Activated naive CD4-positive, alpha-beta T cell treated with Interleukin-2 at 50 U/mL for 16 hours (primary cell): ENCODE measurements at places on chromosomes 16 and 17.

DNA sequence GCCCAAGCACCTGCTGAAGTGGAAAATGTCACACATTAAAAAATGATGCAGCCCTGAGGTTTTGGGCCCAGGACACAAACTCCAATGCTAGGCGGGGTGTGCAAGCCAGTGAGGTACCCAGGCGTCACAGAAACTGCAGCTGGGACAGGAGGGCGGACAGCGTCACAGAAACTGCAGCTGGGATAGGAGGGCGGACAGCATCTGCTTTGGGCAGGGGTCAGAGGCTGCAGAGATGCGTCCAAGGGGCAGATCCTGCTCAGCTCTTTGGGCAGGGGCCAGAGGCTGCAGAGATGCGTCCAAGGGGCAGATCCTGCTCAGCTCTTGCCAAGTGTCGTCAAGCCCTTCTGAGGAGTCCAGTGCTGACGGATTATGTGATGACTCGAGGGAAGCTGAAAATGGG is 43.9 kb upstream of the RCVRN start:
- no peak for DNase-seq

DNA sequence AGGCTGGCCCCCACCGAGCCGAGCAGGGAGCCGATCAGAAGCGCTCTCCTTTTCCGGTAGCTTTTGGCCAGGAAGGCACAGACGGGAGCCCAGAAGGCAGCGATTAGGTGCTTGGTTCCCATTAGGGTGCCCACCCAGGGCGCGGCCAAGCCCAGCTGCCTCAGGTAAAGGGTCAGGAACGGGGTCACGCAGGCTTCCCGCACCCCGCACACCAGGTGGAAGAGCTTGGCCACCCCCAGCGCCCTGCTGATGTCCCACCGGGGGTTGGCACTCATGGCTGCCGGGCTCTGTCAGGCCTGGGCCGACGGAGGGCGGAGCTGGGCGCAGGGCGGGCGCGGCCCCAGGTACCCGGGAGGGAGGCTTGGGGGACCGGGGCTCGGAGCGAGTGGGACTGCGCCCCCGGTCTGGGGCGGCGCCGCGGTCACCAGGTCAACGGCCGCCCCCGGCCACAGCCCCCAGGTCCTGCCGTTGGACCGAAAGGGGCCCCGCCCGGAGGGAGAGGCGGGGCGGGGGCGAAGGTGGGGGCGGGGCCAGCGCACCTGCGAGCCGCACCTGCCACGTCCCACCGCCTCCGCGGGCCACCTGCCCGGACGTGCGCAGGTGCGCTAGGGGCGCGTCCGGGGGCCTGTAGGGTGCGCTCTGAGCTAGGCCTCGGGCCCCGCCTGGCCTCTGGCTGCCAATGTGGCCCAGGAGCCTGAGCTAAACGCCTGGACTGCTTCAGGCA is at the start of gene MFSD6L:
TSS of gene MFSD6L (minus strand) at position 520 of the 724 bp plus-strand sequence. CDS start at position 275, 245 bp downstream.
- DNase-seq: no peak

DNA sequence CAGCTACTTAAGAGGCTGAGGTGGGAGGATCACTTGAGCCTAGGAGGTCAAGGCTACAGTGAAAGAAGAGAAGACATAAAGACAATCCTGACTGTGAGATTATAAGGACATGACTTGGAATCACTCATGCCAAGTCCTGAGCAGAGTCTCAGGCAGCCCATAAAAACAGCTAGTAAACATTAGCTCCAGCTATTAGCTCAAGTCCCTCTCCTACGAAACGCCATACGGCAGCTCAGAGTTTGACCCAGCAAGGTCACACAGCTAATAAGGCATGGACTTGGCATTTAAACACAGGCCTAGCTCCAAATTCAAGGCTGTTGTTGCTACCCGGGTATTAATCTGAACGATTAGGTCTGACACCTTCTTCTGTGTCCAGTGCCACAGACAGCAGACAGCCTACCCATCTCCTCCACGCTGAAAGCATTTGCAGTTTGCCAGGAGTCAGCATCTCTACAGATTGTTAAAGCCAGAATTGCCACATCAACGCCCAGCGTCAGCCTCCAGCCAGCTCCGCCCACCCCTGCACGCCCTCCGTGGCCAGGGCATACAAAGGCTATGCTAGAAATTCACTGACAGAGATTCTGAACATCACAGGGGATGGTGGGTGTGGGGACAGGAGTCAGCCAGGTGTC is 9.9 kb upstream of the TMEM114 start:
- no peak for DNase-seq

GRCh38 chr16:21982108-21982507 is 18.8 kb downstream of the PDZD9 start:
- no peak for DNase-seq

GRCh38 chr16:30184096-30184890 is 891 bp downstream of the CORO1A start:
- DNase-seq: peak; percentile 72

- DNase-seq: no peak
Observed at GRCh38 chr17:28188841-28189263, 130.1 kb upstream of the TMEM97 start.

GRCh38 chr16:56789360-56789759 is 59.4 kb downstream of the NUP93 start:
- DNase-seq: peak; percentile 5

- no peak for DNase-seq
Observed at GRCh38 chr17:56939869-56940484, 20.9 kb downstream of the COIL start.

- DNase-seq: no peak
Observed at GRCh38 chr17:72119873-72120641, 763 bp upstream of the SOX9 start.

DNA sequence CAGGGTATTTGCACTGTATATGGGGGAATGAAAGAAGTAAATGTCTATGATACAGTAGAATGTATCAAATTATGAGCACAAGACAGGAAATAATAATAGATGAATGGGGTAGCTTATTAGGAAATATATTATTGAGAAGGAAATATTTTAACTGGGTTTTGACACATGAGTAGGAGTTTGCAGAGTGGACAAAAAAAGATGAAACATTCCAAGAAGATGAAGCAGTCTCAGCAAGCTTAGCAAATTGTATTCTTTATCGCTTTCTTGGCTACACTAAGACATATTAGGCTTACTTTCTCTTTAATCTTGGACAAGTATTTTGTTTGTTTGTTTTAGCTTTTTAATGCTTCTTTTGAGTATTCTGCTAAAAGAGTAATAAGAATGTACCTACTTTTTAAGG is 1.3 kb upstream of the KRTAP4-9 start:
- no peak for DNase-seq
